Stimulated activated CD8-positive, alpha-beta memory T cell treated with anti-CD3 and anti-CD28 coated beads, Interleukin-7, amount 100 ng/mL, for 1 hour (primary cell): ENCODE measurements at places on chromosomes 1 and 21.

GRCh38 chr1:15258833-15259621, 12.0 kb downstream of the FHAD1 start:
- no peak for DNase-seq

- DNase-seq = no peak
These were observed 23.6 kb downstream of the KIAA0319L start for GRCh38 chr1:35533586-35533985.

DNA sequence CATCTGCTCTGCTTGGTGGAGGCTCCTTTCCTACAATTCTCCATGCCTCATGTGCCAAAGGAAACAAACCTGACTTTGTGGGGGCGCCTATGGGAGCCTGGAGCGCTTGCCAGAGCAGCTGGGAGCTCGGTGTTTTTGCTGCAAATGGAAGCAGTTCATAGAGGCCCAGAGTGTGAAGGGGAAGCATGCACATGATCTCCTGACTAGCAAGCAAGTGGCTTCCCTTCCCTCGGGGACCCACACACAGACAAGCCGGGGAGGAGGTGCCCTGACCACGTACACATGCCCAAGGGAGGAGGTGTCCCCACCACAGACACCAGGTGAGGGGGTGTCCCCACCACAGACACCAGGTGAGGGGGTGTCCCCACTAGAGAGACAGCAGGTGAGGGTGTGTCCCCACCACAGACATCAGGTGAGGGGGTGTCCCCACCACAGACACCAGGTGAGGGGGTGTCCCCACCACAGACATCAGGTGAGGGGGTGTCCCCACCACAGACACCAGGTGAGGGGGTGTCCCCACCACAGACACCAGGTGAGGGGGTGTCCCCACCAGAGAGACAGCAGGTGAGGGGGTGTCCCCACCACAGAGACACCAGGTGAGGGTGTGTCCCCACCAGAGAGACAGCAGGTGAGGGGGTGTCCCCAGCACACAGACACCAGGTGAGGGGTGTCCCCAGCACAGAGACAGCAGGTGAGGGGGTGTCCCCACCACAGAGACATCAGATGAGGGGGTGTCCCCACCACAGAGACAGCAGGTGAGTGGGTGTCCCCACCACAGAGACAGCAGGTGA, 106.8 kb downstream of the CRYAA start:
- DNase-seq = no peak

DNA sequence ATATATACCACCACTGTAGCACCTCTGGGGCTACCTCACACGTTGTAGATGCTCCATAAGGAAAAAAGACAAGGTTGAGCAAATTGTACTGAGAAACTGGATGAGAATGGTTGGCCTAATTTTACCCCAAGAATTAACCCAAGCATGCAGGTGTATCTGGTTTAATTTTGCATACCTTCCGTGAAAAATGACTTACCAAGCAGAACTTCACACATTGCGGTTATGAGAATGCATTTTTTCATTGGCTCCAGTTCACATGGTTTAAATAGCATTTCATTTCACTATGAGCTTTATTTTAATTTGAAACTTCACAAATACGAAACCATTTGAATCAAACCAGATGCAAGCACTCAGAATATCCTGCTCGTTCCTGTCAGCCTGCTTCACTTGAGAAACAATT, 512.2 kb downstream of the LTN1 start:
- no peak for DNase-seq

- DNase-seq = no peak
These were observed 71.5 kb downstream of the MACF1 start for GRCh38 chr1:39275836-39276507.

GRCh38 chr1:235855811-235856429, 10.8 kb downstream of the LYST start:
- no peak for DNase-seq

GRCh38 chr1:212966616-212967015, 16.3 kb downstream of the VASH2 start:
- DNase-seq = no peak
